ENCODE measurements at places on chromosomes 7 and 10.

DNA sequence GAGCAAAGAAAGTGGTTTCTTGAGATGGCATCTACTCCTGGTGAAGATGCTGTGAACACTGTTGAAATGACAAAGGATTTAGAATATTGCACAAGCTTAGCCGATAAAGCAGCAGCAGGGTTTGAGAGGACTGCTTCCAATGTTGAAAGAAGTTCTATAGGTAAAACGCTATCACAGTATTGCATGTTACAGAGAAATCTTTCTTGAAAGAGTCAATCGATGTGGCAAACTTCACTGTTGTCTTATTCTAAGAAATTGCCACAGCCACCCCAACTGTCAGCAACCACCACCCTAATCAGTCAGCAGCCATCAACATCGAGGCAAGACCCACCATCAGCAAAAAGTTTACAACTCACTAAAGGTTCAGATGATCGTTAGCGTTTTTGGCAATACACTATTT lies 59.9 kb downstream of the SLC29A4 start:
- no peak for DNase-seq

GRCh38 chr7:34445653-34446052 lies 212.4 kb upstream of the NPSR1 start:
- DNase-seq, result no peak

GRCh38 chr7:132815696-132816311 lies 239.5 kb upstream of the PLXNA4 start:
- no peak for DNase-seq

DNA sequence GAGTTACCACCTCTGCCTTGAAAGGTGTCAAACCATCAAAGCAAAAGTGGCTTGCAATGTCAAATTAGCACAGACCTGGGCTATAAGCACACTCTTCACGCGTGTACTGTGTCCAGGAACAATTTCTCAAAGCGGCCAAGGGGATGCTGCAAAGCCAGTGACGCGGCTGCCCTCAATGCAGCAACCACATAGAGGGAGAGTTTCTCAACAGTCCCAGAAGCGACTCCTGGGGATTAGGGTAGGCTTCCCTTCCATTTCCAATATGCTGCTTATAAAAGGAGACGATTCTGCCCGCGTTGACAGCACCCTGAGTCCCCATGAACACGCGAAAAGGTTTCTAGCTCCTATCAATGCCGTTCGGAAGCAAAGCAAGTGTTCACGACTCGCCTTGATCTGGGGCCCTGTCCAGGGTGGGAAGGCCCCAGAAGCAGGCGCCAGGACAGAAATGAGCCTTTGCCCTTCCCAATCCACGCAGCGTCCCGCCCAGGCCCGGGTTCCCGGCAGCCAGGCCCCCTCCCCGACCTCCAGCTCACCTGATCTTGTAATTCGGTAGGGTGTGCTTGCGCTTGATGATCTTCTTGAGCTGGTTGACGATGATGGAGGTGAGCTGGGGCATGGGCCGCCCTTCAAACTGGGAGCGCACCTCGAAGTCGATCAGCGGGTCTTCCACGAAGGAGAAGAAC lies 1.3 kb downstream of the PDZD8 start:
- DNase-seq, result no peak

DNA sequence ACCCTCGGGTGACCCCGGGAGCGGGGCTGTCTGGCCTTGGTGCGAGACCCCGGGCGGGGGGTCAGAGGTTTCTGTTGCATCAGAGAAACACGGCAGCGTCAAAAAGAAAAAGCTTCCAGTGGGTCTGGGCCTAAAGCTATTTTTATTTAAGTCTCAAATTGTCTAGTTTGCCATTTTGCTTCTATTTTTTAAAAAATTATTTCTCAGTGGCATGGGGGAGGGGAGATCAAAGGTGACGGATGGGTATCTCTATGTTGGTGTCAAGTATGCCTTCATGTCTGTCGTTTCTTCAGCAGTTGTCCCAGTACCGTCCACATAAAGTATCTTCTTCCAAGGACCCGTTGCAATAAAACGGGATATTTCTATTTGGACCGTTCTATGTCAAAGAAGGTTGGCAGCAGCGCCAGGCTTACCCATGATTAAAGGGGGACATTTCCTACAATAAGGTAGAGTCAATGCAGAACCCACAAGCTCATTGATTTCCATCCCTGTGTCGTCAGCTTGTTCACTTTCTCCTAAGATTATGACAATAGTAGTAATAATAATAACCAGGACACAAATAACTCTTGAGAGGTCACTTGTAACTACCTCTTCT lies 26.0 kb upstream of the VAX1 start:
- no peak for DNase-seq

DNA sequence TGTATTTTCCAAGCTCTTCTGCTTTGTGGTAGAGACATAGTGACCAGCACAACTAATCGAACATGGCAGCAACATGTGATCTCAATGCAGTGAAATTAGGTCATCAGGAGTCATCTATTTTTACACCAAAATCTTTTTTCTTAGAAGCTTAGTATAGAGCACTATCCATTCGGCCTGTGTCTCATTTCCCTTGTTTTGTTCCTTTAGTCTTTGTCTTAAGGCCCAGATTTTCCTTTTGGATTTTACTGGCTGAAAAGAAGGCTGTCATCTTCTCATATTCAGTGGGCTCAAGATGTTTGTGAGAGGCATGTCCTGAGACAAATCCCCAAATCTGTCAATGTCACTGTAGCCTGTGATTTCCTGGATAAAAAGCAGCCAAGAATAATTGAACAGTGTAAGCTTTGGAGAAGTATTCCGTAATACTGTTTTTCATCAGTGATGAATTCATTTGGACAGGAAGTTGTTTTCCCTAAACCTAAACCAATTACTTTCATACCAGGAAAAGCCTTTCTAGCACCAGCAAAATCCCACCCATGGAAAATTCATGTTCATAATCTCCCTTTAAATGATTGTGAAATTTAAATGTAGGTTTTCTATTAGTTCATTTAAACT lies 55.2 kb downstream of the MAGI2 start:
- DNase-seq, result no peak

DNA sequence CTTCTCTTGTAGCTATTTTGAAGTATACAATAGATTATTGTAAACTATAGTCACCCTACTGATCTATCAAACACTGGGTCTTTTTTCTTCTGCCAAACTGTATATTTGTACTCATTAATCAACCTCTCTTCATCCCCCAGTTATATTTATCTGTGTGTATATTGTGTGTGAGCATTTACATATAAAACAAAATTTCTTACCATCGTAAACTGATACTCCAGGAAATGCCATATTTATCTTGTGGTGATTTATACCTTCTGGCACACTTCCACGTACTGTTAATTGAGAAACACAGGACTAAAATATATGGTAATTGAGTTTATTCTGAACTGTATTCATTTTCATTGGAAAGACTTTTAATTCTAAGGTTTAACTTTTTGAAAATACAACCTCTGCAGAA lies 18.9 kb downstream of the ANLN start:
- no peak for DNase-seq

GRCh38 chr7:31340051-31340450 lies 475 bp downstream of the NEUROD6 start:
- no peak for DNase-seq

GRCh38 chr10:63219749-63220148 lies 86.6 kb downstream of the NRBF2 start:
- DNase-seq, result no peak

GRCh38 chr10:69497611-69498390 lies 46.5 kb downstream of the TSPAN15 start:
- no peak for DNase-seq

DNA sequence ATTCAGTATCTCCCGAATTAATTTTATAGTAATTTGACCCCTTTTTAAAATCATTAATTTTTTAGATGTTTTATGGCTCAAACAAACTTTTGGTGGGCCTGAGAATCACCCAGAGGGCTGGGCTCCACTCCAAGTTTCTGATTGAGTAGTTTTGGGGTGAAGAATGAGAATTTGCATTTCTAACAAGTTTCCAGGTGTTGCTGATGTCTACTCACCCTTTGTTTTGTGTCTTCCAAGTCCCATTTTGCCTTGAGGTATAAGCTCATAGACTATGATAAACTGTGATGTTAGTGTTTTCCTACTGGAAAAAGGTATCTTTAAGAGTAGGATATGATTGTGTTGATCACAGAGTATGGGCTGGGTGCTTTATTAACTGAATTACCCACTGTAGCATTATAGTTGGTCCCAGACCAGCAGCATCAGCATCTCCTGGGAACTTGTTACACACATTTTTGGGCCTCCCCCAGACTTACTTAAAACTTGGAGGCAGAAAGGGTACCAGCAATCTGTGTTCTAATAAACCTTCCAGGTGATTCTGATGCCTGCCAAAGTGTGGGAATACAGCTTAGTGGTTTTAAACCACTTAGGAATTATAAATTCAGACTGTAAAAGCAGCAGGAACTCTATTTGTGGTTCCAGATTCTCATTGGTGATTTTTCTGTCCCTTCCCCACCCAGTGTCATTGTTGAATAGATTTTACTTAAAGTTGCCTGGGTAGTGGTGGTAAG lies 19.1 kb downstream of the ZNRF2 start:
- DNase-seq, result no peak

GRCh38 chr10:113630929-113631533 lies 32.8 kb downstream of the NRAP start:
- no peak for DNase-seq

DNA sequence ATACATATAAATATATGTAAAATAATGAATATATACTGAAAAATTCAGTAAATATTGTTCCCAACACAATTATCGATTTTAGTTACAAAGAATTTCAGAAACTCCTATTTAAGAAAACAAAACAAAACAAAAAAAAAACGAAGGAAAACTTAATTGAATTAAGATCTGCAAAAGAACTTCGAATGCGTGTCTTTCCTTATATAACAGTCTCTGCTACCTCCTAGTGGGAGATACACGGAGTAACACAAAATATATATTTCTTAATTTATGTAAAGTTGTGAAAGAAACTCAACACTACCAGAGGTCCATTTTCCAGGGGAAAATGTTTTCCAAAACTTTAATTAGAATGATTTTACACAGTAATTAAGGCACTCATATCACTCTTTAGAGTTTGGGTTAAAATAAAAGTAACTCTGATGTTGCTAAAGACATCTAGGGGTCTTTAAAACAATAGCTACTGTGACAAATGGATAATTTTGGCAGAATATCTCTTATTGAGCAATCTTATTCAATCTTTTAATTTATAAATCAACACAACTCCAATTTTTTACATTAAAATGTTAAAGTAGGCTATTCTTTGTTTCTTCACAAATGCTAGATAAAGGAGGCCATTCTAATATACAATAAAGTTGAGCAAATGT lies 41.6 kb downstream of the NEBL start:
- DNase-seq, result no peak

GRCh38 chr10:9299966-9300365 lies 1245.5 kb downstream of the GATA3 start:
- no peak for DNase-seq

DNA sequence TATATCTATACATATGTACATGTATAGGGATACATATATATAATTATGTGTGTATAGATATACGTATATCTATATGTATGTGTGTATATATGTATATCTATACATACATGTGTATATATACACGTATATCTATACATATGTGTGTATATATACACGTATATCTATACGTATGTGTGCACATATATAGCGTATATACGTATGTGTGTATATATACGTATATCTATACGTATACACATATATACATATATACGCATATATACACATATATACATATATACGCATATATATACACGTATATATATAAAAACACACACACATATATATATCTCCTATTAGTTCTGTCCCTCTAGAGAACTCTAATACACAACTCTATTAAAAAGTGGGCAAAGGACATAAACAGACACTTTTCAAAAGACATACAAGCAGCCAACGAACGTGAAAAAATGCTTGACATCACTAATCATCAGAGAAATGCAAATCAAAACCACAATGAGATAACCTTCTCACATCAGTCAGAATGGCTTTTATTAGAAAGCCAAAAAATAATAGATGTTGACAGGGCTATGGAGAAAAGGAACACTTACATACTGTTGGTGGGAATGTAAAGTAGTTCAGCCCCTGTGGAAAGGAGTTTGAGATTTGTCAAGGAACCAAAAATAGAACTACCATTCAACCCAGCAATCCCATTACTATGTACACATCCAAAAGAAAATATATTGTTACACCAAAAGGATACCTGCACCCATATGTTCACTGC lies 22.0 kb upstream of the TMEM120A start:
- no peak for DNase-seq

- peak; percentile 16 for DNase-seq
Observed at GRCh38 chr7:102044984-102045673, 227.7 kb downstream of the CUX1 start.

- DNase-seq, result no peak
Observed at GRCh38 chr10:56487746-56488145, 126.7 kb upstream of the ZWINT start.

GRCh38 chr10:131201741-131202515 lies 109.6 kb downstream of the TCERG1L start:
- DNase-seq, result no peak

- DNase-seq, result no peak
Observed at GRCh38 chr7:47905076-47905920, 43.0 kb downstream of the PKD1L1 start.

DNA sequence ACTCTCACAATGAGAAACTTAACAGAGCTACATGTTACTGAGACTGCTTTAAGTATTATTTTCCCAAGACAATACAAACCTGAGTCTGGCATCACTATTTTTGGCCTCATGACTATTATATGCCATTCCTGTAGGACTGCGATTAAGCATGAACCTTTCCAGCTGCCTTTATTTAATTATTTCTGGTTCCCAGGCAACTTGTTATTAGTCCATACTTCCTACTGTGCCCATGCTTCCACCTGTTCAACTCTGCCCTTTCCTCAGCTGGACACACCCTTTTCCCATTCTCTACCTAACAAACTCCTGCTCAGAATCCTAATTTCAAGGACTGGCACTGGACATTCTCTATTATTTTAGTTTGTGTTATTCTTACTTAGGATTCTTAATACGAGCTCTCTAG lies 8.1 kb upstream of the CROT start:
- no peak for DNase-seq

- no peak for DNase-seq
Observed at GRCh38 chr10:79946271-79947082, 2.4 kb downstream of the SFTPD start.

DNA sequence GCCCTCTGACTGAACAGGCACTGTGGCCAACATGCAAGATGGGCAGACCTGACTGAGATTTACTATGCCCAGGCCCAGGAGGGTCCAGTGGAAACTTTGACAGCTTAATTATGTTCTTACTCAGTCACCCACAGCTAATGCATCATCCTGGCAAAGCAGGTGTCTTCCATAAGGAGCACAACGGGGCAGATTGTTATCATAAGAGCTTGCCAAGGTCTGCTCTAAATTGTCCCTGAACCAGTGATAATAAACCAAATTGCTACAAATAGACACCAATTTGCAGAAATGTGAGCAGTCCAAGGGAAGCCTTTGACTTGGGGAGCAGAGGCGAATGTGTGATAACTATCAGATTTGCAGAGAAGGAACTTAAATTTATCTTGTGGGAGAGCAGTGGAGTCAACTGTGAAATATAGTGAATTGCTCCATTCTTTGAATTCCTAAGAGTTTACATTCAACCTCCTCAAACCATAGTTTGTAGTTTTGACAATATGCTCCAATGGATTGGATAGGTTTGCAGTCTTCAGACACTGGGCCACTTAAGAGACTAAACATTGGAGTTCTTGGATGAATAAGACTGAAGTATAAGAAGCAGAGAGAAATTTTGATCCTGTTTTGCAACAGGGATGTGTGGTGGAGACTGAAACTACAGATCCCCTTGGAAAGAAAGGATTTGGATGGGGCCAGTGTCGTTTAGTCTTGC lies 494.7 kb downstream of the CCSER2 start:
- no peak for DNase-seq

Data from hippocampal formation (tissue), 2 donors.